ENCODE measurements at places on chromosomes 4 and X. TPM values are rescaled to one million over a fixed set of nuclear protein-coding genes. Genes with fewer than 3 reads are reported as not detected.

DNA sequence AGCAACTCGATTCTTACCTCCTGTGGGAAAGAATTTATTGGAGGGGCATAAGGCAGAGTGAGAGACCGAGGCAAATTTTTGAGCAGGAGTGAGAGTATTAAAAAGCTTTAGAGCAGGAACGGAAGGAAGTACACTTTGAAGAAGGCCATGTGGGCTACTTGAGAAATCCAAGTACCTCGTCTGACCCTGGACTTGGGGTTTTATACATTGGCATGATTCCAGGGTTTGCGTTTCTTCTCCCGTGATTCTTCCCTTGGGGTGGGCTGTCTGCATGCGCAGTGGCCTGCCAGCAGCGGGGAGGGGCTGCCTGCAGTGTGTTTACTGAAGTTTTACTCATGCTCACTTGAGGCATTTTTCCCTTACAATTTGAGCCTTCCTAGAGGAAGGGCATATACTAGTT is 3.4 kb downstream of the GALNT7 start:
- no peak overlapping the region for H3K27ac ChIP-seq
- no peaks in the 10 kb centered on the region for H3K36me3 ChIP-seq
- H3K27me3 ChIP-seq, result no peaks in the 10 kb centered on the region
- H3K4me1 ChIP-seq, result peaks cover 43% of the 10 kb centered on the region
- no peak overlapping the region for H3K4me3 ChIP-seq
- no peak for DNase-seq

DNA sequence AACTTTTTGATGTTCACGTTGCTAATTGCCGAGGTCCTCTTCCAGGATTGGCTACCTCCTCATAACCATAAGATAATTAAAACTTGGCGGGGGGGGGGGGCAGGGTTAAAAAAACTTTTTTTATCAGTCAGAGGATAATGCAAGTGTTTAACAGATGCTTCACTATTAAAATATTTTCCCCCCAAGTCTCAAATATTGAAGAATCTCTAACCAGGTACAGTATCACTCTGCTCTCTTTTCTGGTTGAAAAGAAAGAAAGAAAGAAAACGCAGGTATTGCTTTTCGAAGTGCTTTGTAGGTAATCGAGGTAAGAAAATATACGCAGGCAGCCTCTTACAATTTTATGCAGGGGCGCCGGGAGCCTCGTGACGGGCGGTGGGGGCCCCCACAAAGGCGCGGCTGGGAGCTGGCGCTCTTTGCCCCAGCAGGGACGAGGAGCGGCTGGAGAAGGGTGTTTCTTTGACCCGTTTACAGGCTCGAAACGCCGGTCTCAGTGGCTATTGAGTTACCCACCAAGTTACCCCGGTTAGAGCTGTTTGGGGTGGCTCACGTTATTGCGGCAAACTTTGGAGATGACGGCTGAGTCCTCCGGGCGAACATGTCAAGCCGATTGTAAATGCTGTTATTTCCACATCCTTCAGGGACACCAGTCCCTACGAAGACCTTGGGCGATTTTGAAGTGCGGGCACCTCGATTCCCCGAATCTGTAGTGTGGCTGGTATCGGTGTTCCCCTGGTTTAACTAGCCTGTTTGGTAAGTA is 477 bp upstream of the HAND2 start:
- H3K4me3 ChIP-seq, result peak overlapping the region; percentile 68
- no peaks in the 10 kb centered on the region for H3K36me3 ChIP-seq
- no peaks in the 10 kb centered on the region for H3K27me3 ChIP-seq
- H3K4me1 ChIP-seq, result no peaks in the 10 kb centered on the region
- H3K27ac ChIP-seq, result peak overlapping the region; percentile 97

GRCh38 chr4:20192736-20193135 is 59.0 kb upstream of the SLIT2 start:
- H3K4me3 ChIP-seq, result no peak overlapping the region
- no peak for DNase-seq
- H3K4me1 ChIP-seq, result peaks cover 20% of the 10 kb centered on the region
- no peaks in the 10 kb centered on the region for H3K36me3 ChIP-seq
- H3K27ac ChIP-seq, result peak overlapping the region; percentile 41

F9 gene
- not detected for total RNA-seq

SLIT2 gene
- total RNA-seq, result 11.9 TPM

GRCh38 chr4:88993246-88993645 is 63.7 kb downstream of the FAM13A start:
- DNase-seq, result no peak
- H3K36me3 ChIP-seq, result no peaks in the 10 kb centered on the region
- H3K27ac ChIP-seq, result no peak overlapping the region
- peaks cover 6% of the 10 kb centered on the region for H3K4me1 ChIP-seq
- no peak overlapping the region for H3K4me3 ChIP-seq

VCX2 gene
- not detected for total RNA-seq

- peaks cover 62% of the 10 kb centered on the region for H3K36me3 ChIP-seq
- H3K27me3 ChIP-seq, result no peaks in the 10 kb centered on the region
- H3K4me3 ChIP-seq, result no peak overlapping the region
- DNase-seq, result no peak
- H3K27ac ChIP-seq, result peak overlapping the region; percentile 10
Observed at GRCh38 chr4:118742050-118742449, 56.9 kb downstream of the METTL14 start.

- no peak for DNase-seq
- no peak overlapping the region for H3K4me3 ChIP-seq
- no peak overlapping the region for H3K27ac ChIP-seq
- no peaks in the 10 kb centered on the region for H3K4me1 ChIP-seq
- H3K27me3 ChIP-seq, result no peaks in the 10 kb centered on the region
- H3K36me3 ChIP-seq, result no peaks in the 10 kb centered on the region
Observed at GRCh38 chr4:176799653-176800052, 6.9 kb upstream of the VEGFC start.

SRD5A3 gene
- 5.1 TPM for total RNA-seq

GRCh38 chr4:180528003-180528402 is 1715.2 kb upstream of the TENM3 start:
- no peaks in the 10 kb centered on the region for H3K36me3 ChIP-seq
- H3K4me3 ChIP-seq, result no peak overlapping the region
- H3K27ac ChIP-seq, result no peak overlapping the region
- H3K4me1 ChIP-seq, result no peaks in the 10 kb centered on the region
- H3K27me3 ChIP-seq, result no peaks in the 10 kb centered on the region

GRXCR1 gene
- not detected for total RNA-seq

DNA sequence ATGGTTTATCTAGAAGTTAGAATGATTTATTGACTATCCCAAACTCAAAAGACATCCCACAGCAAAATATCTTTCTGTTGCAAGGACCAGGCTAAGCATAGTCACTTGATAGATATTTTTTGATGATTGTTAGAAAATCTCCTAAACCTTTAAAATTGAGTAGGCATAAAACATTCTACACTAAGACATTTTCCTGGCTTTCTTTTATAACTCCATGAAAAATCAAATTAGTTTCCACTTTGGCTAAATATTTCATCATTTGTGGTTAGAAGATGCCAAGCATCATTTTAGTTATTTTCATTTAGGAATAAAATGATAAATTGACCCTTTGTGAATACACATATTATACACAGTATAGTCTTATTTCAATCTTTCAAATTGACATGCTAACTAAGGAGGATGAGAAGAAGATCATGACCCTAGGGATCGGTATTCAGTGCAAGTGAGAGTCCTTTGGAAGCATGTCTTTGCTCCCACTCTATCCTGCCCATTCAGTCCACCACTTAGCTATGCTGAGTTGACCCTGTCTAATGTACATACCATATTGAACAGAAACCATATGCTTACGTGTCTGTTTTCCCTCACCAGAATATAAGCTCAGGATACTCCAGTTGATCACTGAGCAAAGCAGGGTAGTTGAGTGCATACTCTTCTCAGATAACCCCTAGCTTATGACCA is 136.6 kb upstream of the OTUD4 start:
- no peaks in the 10 kb centered on the region for H3K4me1 ChIP-seq
- H3K27ac ChIP-seq, result no peak overlapping the region
- H3K4me3 ChIP-seq, result no peak overlapping the region
- no peaks in the 10 kb centered on the region for H3K36me3 ChIP-seq
- no peaks in the 10 kb centered on the region for H3K27me3 ChIP-seq

- no peaks in the 10 kb centered on the region for H3K4me1 ChIP-seq
Observed at GRCh38 chr4:125837493-125838201, 522.9 kb downstream of the FAT4 start.

- H3K36me3 ChIP-seq, result no peaks in the 10 kb centered on the region
- no peak overlapping the region for H3K4me3 ChIP-seq
- H3K27me3 ChIP-seq, result no peaks in the 10 kb centered on the region
- H3K4me1 ChIP-seq, result no peaks in the 10 kb centered on the region
- no peak for DNase-seq
- H3K27ac ChIP-seq, result no peak overlapping the region
Observed at GRCh38 chrX:98380106-98380505, 1496.4 kb downstream of the RPA4 start.

ESX1 gene
- total RNA-seq, result not detected

DNA sequence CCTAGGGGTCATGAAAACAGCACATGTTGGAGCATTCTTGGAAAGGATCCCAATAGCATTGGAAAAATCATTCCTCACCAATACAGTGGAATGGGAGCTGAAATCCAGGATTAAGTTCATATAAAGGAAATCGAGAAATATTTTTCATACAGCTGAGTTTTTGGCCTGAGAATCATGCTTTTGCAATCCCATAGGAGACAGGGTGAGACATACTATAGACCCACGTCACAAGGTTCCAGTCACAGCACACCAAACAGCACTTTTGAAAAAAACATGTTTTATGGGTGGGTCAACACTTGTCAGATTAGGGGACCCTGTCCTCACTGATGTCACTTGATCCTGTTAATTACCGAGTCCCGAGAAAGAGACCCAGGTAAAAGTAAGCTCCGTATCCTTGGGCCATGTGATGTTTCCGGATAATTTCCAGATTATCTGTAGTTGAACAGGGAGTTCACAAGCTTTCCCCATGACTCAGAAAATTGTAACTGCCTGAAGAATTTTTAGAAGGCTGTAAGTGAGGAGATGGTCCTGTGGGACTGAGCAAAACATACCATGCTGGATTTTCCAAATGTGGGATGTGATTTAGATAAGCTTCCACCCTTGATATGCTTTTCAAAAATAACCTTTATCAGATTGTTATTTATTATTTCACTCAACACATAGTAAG is 80.9 kb upstream of the TLR3 start:
- H3K27ac ChIP-seq, result no peak overlapping the region
- no peak for DNase-seq
- H3K36me3 ChIP-seq, result no peaks in the 10 kb centered on the region
- no peak overlapping the region for H3K4me3 ChIP-seq

TMEM154 gene
- total RNA-seq, result 5.4 TPM

BCAP31 gene
- 114 TPM for total RNA-seq

GRCh38 chrX:8848441-8848840 is 47.3 kb upstream of the FAM9A start:
- no peak overlapping the region for H3K27ac ChIP-seq
- no peak overlapping the region for H3K4me3 ChIP-seq
- no peaks in the 10 kb centered on the region for H3K27me3 ChIP-seq
- no peaks in the 10 kb centered on the region for H3K36me3 ChIP-seq
- no peak for DNase-seq

GLRA2 gene
- total RNA-seq, result not detected

Data from heart right ventricle (tissue), 16 donors.